ENCODE measurements at places on chromosomes 5 and 9.

- no peak for DNase-seq
Observed at GRCh38 chr5:15753752-15754151, 253.8 kb downstream of the FBXL7 start.

DNA sequence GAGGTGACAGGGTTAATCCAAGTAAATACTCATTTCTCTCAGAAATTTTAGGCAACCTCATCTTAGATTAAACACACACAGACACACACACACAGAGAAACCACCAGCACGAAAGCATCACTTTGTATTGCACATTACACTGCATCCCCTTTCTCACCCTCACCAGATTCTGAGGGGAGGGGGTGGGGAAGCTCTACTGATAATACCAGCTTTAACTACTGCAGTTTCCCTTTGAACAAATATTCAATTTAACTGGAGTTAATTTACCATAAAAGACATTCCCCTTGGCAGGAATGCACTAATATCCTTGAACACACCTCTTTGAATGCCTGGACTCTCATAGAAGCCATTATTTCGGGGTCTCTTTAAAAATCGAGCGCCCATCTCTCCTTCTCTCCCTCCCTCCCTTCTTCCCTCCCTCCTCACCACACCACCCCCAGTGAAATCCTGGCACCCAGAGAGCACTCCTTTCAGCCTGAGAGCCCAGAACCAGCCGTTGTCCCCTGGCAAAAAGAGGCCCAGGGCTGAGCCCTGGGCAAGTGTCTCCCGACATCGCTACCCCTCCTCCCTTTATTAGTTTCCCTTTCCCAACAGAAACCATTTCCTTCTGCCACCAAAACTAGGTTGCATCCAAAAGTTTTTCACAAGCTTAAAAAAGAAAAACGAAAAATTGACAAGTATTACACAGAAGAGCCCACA, 2.8 kb upstream of the NFIB start:
- no peak for DNase-seq

DNA sequence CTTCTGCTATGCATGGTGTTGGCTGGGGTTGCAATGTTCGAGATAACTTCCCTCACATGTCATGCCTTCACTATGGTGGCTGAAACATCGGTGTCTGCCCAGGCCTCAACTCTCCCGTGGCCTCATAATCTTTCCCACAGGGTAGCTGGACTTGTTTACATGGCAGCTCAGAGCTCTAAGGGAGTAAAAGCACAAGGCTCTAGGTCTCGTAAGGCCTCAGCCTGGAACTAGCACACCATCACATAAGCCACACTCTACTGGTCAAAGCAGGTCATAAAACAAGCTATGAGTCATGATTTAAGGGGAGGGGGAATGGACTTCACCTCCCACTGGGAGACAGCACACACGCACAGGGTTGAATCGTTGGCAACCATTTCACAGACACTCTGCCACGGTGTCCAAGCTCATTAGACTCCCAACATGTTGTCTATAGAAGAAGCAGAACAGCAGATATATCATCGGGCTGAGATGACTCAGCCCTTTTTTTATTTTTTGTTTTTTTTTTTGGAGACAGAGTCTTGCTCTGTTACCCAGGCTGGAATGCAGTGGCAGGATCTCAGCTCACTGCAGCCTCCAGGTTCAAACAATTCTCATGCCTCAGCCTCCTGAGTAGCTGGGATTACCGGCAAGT, 66.8 kb upstream of the IL17B start:
- DNase-seq = no peak

- no peak for DNase-seq
Observed at GRCh38 chr9:127186806-127187205, 64.4 kb upstream of the ANGPTL2 start.

- no peak for DNase-seq
Observed at GRCh38 chr5:114062932-114063867, 298.7 kb upstream of the KCNN2 start.

GRCh38 chr5:16666130-16666882, 49.5 kb upstream of the RETREG1 start:
- no peak for DNase-seq

GRCh38 chr5:55226934-55227663, at the start of gene MCIDAS:
TSS of gene MCIDAS (minus strand) at chr5:55227315. CDS start at chr5:55227138, 177 bp downstream.
- DNase-seq = no peak

DNA sequence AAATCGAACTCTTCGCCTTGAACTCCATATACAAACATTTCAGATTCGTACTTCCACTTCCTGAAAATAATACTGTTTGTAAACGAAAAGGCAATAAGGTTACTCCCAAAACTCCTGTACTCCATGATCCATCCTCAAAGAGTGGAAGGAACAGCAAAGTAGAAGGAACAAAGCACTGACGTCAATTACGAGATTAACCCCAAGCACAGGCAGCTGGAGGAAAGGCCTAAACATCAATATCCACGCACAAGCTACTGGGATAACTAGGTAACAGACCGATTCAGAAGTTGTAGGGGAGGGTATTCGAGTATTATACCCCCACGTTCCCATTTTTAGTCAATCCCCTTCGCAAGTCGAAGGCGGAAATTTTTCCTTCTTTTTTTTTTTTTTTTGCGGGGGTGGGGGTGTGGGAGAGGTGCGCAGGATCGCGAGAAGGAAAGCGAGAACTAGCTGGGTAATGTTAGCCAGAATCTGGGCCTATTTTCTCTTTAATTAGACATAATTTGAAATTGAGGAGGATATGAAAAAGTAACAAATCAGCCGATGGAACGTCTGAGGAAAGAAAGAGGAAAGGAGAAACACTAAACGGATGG, 909 bp downstream of the AFF4 start:
- DNase-seq = no peak

DNA sequence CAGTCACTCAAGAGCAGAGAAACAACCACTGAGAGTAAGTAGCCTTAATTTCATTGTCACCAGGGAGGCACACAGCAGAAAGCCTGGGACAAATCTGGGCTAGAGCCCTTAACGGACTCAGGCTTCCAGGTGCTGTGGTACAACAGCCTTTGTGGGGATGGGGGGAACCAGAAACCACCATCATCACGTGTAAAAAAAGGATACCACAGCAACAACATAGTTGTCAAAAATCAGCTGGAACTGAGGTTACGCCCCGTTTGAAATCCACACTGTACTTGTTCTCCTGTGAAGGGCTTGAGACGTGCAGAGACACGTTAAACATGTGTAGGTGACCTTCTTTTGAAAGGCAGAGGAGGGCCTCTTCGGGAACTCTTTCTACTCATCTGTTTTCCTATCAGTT, 16.6 kb upstream of the PLPP1 start:
- no peak for DNase-seq

DNA sequence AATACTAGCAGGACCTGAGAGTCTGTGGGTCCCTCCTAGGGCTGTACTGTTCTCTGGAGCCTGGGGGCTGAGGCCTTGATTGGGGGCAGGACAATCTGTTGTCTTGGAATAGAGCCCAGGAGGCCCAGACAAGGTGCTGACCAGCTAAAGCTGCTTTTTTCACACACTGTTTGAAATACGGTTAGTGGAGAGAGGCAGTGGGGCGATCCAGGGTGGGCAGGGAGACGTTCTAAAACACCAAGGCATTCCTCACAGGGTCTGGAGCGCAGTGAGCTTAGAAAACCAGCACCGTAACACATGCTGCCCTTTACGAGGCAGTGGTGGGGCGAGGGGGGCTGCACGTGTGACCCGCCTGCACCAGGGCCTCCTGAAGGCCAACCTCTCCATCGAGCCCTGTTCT, 55.1 kb downstream of the EHMT1 start:
- DNase-seq = no peak

DNA sequence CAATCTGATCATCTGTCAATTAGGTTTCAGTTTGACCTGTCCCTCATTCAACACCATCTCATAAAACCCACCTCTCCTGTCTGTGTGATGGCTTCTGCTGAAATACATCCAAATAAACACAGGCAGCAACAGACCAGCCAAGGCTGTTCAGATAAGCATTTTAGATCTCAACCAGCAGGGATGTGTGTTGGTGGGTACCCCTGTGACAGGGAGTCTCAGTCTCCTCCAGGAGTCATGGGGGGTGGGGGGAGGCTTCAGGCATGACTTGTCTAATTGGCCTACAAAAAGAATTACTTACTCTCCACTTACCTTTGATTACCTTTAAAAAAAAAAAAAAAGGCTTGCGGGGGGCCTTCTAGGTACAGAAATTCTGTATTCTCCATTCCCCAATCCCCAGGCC, 65.9 kb downstream of the ROR2 start:
- DNase-seq = no peak

DNA sequence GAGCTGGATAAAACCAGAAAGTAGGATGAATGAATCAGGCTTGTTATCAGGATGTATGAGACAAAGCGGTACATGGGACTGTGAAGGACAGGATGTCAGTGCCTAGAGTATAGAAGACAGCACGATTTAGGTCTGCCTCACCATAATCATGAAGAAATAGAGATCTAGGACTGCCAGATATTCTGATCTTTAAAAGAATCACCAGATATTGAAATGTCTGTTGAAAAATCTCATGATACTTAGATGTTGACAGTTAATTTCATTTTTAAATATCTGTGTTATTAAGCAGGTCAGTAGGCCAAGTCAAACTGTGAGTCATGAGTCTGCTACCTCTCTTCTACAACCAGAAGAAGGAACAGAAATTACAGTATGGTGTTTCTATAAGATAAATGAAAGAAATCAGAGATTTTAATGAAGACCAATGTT, 65.0 kb downstream of the ST8SIA4 start:
- DNase-seq = no peak

DNA sequence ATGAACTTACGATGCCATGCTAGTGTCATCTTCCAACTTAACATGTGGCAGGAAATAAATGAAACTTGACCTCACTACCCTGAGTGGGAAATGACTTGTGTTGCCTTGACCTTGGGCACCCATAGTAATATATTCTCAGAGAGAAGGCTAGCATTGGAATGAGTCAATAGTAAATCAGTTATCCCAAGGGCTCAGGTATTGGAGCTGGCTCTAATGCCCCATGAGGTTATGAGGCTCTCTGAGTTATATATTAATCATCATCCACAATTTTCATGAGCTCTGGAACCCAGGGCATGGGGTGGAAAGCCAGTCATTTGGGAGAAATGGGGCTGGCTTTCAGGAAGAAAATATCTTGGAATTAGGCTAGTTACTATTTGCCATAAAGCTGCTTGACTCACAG, 42.4 kb upstream of the SMIM32 start:
- DNase-seq = no peak

DNA sequence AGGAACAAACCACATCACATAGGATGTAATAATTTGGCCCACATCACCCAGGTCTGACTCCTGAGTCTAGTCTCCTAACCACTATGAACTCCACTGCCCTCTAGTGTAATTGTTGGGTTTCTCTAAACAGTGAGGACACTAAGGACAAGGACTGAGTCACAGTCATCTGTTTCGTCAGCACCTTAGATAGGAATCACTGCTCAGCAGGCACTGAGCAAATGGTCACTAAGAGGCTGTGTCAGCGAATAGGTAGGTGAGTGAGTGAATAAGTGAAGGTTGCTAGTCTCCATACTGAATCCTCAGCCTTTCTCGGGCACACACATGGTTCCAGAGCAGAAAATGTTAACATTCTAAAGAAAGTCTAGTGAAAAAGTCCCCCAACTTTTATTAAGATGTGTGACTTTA, 278.6 kb downstream of the SPOCK1 start:
- no peak for DNase-seq

DNA sequence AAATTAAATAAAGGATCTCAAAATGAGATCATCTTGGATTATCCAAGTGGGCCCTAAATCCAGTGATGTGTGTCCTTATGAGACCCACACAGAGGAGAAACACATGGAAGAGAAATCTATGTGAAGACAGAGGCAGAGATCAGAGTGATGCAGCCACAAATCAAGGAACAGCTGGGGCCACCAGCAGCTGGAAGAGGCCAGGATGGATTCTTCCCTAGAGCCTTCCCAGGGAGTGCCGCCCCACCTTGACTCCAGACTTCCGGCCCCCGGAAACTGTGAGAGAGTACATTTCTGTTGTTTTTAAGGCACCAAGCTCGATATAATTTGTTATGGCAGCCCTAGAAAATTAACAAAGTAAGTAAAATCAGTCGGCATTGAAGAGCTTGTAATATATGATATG, 286.9 kb downstream of the FBXL7 start:
- no peak for DNase-seq

DNA sequence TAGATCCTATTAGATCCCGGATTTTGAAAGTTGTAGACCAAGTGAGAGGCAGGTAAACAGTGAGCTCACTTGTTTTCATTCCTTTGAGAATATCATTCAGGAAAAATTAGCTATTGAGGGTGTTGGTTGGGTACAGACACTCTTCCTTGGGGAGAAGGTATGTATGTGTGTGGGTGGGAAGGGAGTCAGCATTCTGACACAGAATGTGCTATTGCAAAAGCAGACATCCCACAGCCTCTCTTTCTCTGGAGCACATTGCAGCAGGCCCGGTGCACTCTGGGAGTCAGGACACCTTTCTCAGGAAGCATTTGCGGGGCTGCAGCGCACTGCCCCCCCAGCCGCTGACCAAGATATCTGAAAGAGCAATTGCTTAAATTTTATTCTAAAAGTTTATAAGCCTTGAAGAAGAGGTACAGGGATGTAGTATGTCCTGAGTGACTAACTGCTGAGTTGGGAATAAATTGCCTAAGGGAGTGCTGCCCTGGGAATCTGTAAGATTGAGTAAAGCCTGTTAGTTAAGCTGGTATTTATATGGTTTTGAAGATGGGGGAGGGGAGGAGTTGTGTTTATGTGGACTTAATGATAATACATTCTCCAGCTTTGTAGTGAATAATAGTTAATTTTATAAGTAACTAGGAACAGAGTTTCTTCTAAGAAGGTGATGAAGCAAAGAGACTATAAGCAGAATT, 5.2 kb downstream of the TNFAIP8 start:
- no peak for DNase-seq

DNA sequence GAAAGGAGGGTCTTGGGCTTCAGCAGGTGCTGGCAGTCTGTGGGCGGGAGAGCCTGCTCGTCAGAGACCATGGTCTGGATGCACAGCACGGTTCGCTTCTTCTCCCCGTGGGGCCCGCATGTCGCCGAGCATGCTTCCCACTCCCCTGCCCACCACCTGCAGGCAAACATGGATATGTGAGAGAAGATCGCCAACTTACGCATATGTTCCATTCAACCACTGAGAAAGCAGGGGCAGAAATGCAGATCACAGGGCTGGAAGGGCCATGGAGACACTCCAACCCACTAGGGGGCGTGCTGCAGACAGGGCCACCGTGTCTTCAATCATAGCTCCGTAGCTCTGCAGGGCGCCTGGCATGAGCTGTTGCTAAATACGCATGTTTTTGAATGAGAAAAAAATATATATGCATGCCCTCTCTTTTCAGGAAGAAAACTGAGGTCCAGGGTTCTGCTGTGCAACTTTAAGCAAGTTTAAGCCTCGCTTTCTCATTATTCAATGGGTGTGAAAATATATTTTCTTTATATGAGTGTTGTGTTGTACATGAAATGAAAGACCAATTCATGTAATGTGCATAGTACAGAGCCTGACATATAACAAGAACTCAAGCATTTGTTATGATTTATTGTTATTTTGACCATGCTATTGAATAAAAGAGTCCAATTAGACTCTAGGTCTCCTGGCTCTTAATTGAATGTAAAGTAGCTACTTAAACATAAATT, 148.0 kb downstream of the TARS1 start:
- no peak for DNase-seq
